ENCODE measurements at places on chromosomes 5 and 9.
A peak's percentile ranks its signal among the peaks of the same experiment; 100 is the strongest.

DNA sequence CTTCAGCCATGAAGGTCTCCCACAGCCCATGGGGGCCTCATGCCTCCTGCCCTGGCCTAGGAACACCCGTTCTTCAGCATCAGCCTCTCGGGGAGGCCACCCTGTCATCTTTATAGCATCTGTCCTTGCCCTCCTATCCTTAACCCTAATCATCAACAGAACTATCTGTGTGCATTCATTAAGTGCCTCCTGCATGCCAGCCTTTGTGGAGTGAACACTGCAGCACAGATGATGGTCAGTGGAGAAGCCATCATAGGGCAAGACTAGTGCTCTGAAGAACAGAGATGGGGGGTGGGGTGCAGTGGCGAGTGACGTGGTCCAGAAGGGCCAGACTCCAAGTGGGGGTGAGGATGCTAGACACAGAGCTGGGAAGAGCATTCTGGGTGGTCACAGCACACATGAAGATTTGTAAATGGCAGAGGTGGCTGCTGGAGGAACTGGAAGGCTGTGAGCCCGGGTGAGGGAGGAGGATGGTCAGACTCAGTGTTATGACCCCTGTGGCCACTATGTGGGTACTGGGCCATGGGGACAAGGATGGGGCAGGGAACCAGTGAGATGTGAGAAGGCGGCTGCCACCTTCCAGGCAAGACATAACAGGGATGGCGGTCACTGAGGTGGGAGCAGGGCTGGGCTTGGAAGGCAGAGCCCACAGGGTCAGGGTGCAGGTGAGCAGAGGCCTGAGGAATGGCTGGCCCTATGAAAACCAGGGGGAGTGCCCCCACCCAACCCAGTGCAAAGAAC is 3.6 kb upstream of the CARD19 start:
- no peak for DNase-seq

- DNase-seq, result no peak
Measured at GRCh38 chr5:33628796-33629195, 188.0 kb downstream of the TARS1 start.

DNA sequence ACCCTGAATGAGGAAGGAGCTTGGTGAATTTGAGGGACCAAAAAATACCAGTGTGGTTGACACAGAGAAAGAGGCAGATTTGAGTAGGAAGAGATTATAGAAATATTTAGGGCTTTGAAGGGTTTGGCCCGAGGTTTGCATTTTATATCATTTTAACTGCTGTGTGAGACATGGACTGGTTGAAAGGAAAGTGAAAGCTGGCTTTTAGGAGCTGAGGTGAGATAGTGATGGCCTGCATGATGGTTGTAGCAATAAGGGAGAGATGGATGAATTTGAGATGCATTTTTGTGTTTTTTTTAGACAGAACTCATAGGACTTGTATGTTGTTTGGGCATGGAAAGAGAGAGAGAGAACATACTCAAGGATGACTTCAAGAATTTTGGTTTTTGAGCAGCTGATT is 21.7 kb downstream of the FER start:
- no peak for DNase-seq

- DNase-seq, result no peak
Measured at GRCh38 chr5:178123094-178123965, 7.5 kb upstream of the RMND5B start.

- no peak for DNase-seq
Measured at GRCh38 chr9:104858846-104859245, 69.1 kb downstream of the ABCA1 start.

GRCh38 chr5:154397652-154398406 is 48.0 kb upstream of the SAP30L start:
- peak; percentile 77 for DNase-seq

- DNase-seq, result no peak
Measured at GRCh38 chr5:151257731-151258181, 4.8 kb downstream of the GM2A start.

DNA sequence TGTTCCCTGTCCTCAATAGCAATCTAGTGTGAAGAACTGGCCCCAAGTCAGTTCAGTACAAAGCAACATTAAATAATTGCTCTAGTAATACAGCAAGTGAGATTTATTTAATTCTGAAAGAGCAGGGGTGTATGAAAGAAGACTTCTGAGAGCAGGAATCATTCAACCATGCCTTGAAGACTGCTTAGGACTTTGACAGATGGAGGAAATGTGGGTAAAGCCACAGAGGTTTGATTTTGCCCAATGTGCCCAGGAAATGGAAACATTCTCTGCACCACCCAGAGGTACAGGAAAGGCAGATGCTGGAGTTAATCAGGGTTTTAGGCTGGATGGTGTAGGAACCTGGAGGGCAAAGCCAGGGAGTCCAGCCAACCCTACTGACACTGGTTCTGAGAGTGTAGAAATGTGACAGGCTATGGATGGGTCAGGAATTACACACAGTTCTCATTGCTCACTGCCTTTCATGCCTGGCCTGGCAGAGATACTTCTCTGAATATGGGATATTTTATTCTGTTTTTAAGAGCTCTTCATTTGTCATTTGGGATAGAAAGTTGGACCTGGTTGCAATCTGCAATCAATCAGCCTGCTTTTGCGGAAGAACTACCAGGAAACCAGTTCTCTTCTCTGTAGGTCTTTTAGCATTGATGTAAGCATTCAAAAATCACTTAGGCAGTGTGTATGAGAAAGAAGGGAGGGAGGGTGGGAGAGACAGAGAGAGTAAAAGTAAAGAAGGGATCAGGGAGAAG is 88.3 kb downstream of the BRINP1 start:
- DNase-seq, result peak; percentile 15

DNA sequence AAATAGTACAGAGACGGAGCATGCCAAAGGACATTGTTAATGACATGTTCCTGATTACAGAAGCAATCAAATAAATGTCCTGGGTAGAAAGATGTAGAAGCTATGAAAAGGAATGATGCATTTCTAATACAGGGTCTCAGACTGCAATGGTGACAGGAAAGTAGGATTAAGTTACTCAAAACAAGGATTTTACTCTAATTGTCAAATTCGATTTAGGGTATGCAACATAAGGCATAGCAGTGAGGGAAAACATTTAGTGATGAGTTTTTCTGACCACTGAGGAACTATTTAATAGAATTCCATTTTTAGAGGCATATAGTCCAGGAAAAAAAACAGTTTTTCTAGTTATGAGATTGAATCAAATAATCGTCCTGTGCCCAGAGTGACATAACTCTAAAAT is 715.1 kb upstream of the ACO1 start:
- no peak for DNase-seq

DNA sequence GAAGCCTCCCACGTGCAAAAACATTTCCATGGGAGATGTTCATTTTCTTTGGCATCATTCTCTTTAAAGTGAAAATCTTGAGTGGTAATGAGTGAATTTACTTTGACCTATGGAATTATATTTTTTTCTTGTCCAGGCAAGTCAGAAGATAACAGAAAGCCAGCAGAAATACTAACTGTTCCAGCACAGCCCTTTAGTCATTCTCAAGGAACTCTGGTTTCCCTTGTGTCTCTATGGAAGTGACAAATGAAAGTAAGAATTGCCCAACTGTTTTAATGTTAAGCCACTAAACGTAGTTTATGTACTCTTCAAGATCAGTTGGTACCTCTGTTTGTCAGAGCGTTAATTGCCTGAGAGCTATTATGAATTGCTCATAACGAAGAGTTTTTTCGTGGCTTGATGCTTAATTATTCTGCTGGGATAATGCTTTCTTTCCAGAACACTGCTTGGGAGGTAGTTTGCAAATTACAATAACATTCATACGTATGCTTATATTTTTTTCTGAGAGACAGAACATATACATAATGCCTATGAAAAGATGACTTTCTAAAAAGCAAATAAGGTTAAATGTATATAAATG is 84.5 kb upstream of the CER1 start:
- no peak for DNase-seq

Data from NCI-H69 (cell line).